Esophagus squamous epithelium (tissue), 5 donors: ENCODE measurements at places on chromosomes 2 and 18.

DNA sequence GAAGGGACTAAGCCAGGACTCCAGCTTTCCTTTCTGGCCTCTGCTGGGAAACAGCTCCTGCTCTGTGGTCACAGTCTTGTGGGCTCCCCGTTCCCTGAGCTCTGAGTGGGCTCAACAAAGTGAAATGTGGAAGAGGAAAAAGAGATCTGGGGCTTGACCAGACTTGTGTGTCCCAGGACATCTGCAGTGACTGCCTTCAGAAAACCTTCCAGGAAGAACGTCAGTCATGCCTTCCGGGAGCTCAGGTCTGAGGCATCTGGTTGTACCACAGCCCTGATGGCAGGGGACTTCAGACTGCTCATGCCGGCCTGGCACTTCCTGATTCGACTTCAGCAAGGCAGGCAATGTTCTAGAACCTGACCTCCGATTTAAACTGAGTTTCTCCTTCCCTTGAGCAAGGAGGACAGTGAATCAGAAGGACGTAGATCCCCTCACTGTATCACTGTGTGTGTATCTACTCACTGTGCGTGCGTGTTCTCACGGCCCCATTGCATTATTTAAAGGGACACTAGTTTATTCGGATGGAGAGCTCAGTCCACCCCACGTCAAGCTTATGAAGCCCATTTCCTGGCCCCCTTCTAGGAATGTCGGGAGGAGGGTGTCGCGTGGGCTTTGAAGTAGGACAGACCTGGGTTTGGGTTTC is 548 bp upstream of the FBLN7 start:
- no peak for DNase-seq

DNA sequence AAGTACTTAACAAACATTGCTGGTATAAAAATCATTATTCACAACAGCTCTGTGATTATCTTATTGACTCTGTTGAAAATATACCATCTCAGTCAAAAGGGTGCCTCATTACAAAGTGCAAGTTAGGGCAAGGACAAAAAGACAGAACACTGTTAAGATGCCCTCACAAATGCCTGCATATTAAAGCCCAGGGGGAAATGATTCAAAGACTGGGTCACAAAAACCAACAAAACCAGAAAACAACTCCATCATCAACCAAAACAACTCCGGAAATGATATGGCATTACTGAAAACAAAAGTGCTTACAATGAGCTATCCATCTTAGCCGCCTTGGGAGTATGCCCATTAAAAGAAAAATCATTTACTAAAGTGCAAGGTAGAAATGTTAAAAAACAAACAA is 9.9 kb downstream of the PLA2R1 start:
- no peak for DNase-seq

DNA sequence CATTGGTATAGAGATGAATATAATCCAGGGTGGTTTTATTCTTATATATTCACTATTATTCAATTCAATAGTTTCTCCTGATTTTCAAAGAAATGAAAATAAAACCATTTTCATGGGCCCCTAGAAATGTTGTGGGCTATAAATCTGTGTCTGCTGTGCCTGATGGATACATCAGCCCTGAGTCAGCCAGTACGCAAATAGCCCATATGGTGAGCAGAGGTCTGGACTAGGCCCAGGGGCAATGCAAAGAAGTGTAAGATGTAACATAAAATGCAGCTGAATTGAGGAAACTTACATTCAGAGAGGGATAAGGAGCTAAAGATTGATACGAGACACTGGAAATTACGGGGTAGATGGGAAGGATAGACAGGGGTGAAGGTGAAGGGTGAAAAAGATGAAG is 122.5 kb downstream of the MAIP1 start:
- DNase-seq = no peak

GRCh38 chr2:153068052-153068451 is 349.6 kb downstream of the ARL6IP6 start:
- DNase-seq = no peak

DNA sequence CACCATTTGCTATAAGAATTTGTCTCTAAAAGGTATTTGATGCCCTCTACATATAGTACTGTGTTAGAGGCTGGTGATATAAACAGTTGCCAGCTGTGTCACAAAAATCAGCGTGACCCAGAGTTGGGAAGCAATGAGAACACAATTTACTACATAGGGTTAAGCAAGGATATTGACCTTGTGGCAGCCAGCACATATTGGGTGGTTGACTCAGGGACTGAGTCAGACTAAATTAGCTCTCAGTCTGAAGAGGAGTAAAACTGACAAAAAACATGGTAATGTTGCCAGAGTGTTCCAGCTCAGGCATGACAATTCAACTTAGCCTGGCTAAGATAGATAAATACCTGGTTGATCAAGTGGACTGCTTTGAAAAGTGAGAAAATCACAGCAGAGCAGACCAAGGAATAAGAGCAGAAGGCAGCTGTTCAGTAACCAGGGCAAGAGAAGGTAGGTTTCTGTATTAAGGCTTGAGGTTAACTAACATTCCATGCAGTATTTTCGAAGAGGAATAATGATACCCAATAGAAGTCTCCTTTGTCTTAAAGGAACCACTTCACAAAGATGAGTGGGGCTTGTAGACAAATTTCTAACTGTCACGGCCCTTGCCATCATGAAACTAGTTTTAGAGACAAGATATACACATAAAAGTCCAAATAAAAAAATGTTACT is 108.2 kb upstream of the ERBB4 start:
- no peak for DNase-seq

- no peak for DNase-seq
These were observed 258.3 kb upstream of the CXCR4 start for GRCh38 chr2:136376211-136376610.

GRCh38 chr2:165927774-165928173 is 25.8 kb downstream of the TTC21B start:
- DNase-seq = no peak

DNA sequence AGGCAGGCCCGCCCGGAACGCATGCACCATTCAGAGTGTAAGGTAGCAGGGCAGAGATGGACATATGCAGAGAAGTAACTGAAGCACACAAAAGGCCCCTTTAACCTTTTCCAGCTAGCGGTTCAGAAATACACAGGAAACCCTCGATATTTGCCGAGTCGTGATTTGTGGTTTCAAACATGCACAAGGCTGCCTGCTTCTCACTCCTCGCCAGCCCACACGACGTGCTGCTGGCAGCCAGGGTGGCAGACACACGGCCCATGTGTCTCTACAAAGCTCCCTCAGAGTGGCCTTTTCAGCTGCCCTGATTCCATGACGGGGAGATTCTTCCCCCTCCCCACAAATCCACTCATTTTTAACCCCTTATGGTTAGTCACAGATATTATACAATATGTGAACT is 23.6 kb downstream of the ZBTB7C start:
- no peak for DNase-seq

- DNase-seq = no peak
These were observed 36.1 kb upstream of the MRPL33 start for GRCh38 chr2:27735263-27735904.

- DNase-seq = no peak
These were observed 289.8 kb downstream of the ICOS start for GRCh38 chr2:204226305-204226880.

DNA sequence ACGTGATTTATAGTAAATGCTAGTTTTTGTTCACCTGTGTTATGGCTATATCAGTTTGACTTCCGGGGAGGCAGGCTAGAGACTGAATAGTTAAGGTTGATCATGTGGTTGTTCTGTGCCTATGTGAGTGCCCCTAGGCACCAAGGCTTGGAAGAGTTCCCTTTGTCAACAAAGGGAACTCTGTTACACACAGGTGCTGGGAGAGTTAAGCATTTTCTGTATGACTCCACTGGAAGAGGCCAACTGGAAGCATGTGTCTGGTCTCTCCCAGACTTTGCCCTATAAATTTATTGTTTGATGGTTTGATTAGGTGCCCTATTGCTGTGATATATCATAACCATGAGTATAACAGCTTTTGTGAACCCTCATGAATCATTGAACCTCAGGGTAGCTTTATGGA is 63.8 kb downstream of the ARL6IP6 start:
- DNase-seq = no peak

GRCh38 chr2:111715987-111716904 is 167.7 kb downstream of the ANAPC1 start:
- DNase-seq = no peak

DNA sequence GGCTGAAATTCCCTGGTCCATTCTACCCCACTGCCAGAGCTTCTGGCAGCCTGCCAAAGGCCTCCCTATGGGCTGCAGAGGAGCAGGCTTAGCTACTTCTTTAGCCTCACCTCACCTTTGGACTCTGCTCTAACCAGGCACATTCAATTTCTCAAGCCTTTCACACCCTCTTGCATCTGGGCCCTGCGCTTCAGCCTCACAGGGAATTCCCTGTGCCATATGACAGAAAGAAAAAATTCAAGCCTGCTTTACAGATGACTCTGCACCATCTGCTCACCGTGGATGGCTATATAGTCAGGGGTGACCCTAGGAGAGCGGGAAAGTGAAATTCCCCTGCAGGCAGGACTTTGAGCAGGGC is 62.5 kb downstream of the REEP1 start:
- no peak for DNase-seq

- no peak for DNase-seq
These were observed 54.4 kb downstream of the FAM178B start for GRCh38 chr2:96931966-96932365.
